ENCODE measurements at places on chromosomes 5 and 9. TPM values are rescaled to one million over a fixed set of nuclear protein-coding genes. Genes with fewer than 3 reads are reported as not detected.

GRCh38 chr9:115469841-115470240 is 351.9 kb upstream of the TNC start:
- no peak for DNase-seq

CCNB1 gene
- 35.2 TPM for total RNA-seq

GRCh38 chr5:37875051-37875787 is 35.4 kb upstream of the GDNF start:
- DNase-seq = no peak

DNA sequence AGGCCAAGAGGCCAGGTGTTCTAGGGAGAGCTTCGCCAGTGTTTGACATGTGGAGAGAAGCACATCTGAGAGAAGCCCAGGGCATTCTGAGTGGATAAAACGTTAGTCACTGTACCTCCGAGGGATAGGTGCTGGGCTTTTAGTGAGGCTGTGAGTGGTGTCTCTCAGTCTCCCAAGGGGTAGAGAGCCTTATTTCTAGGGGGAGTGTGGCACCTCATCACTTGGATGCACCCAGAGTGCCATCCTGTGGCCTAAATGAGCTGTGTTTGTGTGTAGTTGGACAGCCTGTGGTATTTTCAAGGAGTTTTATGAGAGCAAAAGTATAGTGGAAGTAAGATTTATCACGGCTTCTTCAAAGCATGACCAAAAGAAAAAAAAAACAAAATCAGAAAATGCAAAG is 1046.9 kb upstream of the WWC1 start:
- no peak for DNase-seq

CDKN2A gene
- 20.4 TPM for total RNA-seq

DNA sequence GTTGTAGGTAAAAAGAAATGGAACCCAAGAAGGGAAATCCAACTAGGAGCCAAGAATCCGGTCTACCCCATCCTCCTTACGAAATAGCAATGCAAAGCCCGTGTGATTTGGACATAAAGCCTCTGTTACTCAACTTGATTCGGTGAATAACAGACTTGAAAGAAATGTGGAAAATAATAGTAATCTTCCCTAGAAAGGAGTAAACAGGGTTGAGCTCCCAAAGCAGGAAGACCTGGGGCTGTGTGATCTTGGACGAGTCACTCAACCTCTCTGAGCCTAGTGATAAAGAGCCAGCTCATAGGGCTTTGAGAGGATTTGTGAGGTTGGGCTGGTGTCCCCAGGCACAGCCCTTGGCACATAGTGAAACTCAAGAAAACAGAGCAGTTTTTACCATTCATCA is 42.7 kb upstream of the IL17B start:
- no peak for DNase-seq

GRCh38 chr9:135260221-135261180 is 173.0 kb downstream of the OLFM1 start:
- no peak for DNase-seq

SV2C gene
- total RNA-seq = 0.56 TPM

DNA sequence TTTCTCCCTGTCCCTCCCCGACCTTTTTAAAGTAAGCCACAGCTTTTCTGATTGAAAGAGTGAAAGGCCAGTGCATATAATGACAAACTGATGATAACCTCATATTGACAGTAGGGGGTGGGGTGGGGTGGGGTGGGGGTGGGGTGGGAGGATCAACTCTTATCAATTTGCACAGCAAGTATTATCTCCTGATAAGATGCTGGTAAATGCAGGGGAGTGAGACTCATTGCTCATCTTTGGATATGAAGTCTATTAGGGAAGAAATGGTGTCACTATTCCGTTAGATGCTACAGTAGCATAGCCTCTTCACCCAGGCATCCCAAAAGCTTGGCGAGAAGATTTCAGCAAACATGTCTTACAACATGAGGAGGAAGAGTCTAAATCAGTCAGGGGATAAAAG is 38.9 kb upstream of the HMGCS1 start:
- no peak for DNase-seq

DNA sequence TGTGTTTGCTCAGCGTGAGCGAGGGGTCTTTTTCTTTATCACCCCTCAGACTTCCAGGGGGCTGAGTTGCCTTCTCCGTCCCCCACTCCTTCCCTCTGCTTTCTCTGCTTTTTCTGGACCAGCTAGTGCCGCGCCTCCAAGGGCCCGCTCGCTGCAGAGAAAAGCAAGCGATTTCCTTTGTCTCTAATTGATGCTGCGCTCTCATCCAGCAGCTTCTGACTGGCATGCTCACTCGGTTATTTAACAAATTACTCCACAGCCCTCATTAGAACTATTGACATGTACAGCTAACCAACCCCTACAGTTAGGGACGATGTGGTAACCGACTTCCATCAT is 288.0 kb downstream of the ELAVL2 start:
- no peak for DNase-seq

DNA sequence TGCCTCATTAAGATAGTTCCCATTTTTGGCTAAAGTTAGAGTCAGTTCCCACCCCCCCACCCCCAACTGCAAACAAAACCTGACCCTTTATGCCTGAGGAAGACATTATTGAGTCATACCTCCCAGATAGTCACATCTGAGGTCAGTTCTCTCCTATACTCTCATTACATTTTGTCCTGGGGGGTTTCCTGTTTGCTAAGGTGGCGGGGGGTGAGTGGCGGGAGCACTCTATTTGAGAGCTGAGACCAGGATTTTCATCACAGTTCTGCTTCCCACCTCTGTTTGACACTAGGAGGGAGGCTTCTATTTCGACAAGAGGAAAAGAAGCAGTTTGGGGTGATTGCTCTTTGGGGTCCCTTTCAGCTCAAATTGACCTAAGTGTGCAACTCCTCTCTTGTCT is 59.4 kb upstream of the ICE1 start:
- no peak for DNase-seq

GRCh38 chr5:96412868-96413449 is 20.1 kb downstream of the PCSK1 start:
- no peak for DNase-seq

DNA sequence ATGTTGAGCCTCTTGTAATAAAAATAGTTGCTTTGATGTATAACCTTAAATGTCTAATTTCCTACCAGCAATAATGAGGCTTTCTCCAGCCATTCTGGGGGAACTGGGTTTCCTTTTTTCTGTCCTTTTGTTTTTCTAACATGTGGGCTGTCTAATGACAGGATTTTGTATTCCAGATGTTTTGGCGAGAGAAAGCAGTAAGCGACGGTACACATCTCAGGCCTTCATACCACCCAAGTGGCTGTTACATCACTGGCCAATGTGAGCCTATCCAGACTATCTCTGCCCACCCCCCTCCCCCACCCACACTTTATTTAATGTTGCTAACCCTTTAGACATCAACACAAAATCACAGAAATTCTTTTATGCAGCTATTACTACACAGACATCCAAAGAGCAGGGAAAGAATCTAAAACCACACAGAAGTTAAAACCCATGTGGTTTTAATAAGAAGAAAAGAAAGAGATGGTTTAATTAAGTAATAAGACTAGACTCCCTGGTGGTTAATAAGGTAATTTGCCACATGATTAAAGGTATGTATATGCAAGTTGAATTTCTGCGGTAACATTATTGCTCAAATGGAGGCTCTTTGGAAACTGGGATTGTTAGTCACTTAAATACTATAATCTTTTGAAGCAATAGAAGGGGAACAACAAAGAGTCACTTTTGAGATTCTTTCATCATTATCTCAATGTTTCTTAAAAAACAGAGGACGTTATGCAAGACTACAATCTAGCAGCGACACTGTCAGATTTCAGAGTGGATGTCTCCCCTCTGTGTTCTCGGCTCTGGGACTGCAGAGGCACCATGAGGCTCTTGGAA is 365.1 kb downstream of the ENC1 start:
- no peak for DNase-seq

DNA sequence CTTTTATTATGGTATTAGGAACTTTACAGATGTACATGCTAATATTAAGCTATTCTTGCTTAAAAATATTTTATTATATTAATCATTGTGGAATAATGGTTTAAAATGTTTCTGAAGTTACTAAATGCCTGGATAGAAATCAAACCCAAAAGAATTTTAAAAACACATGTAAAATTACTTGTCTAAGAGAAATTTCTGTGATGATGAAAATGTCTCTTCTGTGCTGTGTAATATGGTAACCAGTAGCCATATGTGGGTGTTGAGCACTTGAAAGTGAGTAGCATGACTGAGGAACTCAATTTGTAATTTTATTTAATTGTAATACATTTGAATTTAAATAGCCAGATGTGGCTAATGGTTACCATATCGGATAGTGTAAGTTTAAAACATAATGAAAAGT is 66.7 kb upstream of the HSPB3 start:
- no peak for DNase-seq
